ENCODE measurements at places on chromosomes 5 and 9. TPM values are rescaled to one million over a fixed set of nuclear protein-coding genes. Genes with fewer than 3 reads are reported as not detected.

AQP7 gene
- total RNA-seq, result 9.1 TPM

SLC1A3 gene
- total RNA-seq, result 23.5 TPM

NUP188 gene
- total RNA-seq, result 37.1 TPM

C9 gene
- total RNA-seq, result 0.13 TPM

GAPT gene
- 2.8 TPM for total RNA-seq

NPR3 gene
- 15.2 TPM for total RNA-seq

CSF2 gene
- not detected for total RNA-seq

HAUS6 gene
- 9.2 TPM for total RNA-seq

IGFBPL1 gene
- 27.8 TPM for total RNA-seq

ADAMTSL2 gene
- total RNA-seq, result 1.9 TPM

SPAAR gene
- 4.5 TPM for total RNA-seq

NELFB gene
- 40.9 TPM for total RNA-seq

LURAP1L gene
- total RNA-seq, result 18.6 TPM

PCDHA11 gene
- total RNA-seq, result 0.19 TPM

HDAC3 gene
- total RNA-seq, result 52.4 TPM

GRIN1 gene
- not detected for total RNA-seq

SLC34A1 gene
- not detected for total RNA-seq

PCDHB12 gene
- total RNA-seq, result 5.7 TPM

SLC1A1 gene
- total RNA-seq, result 3.0 TPM

IFNA2 gene
- not detected for total RNA-seq

PCDHB13 gene
- total RNA-seq, result 6.7 TPM

CCDC192 gene
- total RNA-seq, result not detected

MPDZ gene
- 113 TPM for total RNA-seq

GFI1B gene
- total RNA-seq, result not detected

NUTM2F gene
- total RNA-seq, result not detected
